Neural crest cell (in vitro differentiated cells): ENCODE measurements at places on chromosomes 3 and 15.
A peak's percentile ranks its signal among the peaks of the same experiment; 100 is the strongest.

DNA sequence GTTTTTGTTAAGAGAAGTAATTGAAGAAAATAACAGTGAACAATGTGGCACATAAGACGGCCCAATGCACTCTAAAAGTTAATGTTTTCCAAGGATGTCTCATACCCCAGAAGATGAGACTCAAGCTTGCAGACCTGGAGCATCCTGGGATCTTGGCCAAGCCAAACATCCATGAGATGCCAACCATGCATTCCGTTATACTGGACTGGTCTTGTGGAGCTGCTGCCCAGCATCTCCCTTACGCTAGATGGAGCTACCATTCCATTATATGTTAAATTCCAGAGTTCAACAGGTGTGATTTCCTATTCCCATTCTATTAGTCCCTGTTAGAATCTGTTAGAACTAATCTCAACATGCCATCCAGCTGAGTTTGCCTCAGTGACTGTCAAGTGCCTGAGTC lies 181.8 kb downstream of the PDCD6IP start:
- no peak for DNase-seq

DNA sequence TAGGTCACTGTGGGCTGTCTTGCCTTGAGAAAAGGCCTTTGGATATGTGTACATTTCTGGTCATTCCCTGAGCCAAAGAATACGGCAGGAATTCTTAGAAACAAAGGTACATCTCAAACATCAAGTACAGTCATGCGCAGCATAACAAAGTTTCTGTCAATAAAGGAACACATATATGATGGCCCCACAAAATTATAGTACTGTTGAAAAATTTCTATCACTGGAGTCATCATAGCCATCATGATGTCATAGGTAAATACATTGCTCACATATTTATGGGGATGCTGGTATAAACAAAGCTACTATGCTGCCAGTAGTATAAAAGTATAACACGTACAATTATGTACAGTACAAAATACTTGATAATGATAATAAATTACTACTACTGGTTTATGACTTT lies 38.9 kb upstream of the NECTIN3 start:
- no peak for DNase-seq

DNA sequence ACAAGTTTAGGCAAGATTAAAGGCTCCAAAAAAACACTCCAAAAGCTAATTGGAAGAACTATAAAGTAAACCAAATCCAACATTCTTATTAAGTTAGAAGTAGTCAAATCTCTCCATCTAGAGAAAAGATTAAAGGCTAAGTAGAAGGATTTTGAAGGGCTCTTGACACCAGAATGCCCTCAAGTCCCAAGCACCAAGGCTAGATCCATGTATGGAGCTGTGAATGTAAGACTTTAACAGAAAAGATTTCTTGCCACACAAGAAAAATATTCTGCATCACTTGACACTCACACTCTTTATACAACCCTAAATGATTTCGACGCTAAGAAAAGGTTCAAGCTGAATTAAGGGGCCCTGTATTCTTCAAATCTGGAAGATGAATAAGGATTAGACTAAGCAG lies 345.2 kb downstream of the VGLL3 start:
- no peak for DNase-seq

- no peak for DNase-seq
These were observed 8.5 kb downstream of the PDIA5 start for GRCh38 chr3:123075359-123075758.

DNA sequence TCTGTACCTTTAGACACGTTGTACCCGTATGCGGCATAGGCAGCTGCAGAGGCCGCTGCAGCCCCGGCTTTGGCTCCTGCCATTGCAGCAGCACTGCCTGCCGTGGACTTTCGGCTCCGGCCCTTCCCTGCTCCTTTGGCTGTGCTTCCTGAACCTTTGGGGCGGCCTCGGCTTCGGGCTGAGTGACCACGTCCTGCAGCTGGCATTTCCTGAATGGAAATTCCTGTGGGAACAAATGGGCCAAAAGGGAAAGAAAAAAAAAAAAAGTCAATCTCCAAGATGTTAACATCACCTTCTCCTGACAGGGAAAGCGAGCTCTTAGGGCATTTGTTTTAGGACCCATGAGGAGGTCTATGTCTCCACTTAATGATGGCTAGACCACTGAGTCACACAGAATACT lies 29.6 kb downstream of the CHAC1 start:
- DNase-seq, result no peak

GRCh38 chr15:73273181-73274002 lies 95.4 kb downstream of the HCN4 start:
- DNase-seq, result peak; percentile 48

GRCh38 chr15:68151277-68151676 lies 53.9 kb downstream of the CALML4 start:
- no peak for DNase-seq

DNA sequence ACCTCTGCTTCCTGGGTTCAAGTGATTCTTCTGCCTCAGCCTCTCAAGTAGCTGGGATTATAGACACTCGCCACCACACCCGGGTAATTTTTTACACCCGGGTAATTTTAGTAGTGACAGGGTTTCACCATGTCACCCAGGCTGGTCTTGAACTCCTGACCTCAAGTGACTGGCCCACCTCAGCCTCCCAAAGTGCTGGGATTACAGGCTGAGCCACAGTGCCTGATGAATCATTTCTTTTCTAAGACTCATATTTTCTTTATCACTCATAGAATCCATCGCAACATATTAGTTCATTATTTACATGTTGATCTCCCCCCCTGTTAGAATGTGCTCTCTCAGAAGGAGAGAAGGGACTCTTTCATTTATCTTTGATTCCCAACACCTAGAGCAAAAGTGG lies 109.5 kb upstream of the PTPRG start:
- no peak for DNase-seq

DNA sequence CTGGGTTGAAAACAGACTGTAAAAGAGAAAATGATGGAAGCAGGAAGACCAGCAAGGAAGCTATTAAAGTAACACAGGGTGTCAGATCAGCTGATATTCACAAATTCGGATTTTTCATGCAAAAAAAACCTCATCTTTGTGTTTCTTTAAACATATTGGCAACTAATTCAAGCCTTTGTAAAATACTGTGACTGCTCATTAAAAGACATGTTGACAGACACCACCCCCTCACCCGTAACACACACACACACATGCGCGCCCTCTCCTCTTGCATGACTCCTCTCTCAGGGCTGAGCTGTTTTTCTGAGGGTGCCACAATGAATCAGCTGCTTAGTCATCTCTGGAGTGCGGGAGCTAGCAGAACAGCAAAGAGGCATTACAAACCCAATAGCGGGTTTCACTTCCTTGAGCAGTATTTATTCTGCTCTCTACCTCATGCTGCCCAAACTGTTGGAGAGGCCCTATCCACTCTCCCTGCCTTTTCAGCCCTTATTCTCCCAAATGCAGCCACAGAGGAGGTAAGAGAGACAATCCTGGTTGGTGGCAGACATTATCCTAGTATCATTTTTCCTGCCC lies 35.8 kb upstream of the CCDC80 start:
- no peak for DNase-seq

DNA sequence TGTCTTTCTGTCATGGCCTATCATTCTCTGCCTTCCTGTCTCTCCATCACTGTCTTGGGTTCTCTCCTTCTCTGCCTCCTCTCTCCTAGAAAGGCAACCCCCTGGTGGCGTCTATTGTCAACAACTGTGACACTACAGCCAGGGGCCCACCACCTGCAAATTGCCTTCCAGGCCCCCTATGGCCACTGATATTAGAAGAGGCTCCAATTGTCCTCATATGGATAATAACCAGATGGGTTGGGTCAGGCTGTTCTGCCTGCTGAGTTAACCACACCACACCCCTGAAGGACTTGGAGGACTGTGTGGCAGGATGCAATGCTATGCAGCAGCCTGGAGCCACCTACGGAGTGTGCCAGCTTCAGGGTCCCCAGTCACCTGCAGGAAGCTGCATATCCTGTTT lies 665.0 kb downstream of the NTRK3 start:
- no peak for DNase-seq

DNA sequence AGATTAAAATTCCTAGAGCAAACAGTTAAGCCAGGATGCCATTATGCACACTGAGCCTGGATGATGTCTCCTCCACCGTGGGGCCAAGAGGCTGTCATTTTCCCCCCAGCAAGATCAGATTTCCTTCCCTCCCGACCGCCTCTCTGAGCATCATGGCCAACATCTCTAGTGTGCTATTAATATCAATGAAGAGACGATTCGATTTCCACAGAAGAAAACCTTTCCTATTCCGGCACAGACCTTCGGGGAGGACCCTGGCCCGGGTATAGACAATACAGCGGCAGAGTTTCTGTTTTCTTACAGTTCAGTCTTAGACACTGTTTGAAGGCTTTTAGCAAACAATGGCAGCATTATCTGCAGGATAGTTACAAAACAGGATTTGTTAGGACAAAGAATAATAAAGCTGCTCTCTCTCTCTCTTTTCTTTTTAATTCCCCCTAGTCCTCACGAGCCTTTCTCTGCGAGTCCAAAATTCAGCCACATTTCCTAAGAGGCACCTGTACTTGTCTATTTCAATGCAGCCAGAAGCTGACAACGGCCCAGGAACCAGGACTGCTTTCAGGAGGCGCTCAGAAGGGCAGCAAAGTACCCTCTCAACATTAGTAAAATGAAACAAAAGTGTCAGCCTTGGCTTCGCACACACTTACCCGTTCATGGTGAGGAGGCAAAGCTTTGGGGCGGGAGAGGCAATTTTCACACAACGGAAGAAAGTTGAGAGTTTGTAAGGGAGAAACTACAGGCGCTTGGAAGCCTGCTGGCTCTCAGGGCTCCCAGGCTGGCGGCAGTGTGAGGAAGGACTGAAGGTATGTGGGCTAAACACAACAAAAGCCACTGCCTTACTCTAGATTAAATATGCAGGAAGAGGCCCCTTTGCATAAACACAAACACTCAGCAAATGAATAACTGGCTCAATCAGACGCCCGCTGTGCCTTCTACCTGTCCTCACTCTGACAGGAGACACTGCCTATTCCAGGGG lies 278.0 kb downstream of the FOXP1 start:
- DNase-seq, result peak; percentile 16

- no peak for DNase-seq
These were observed 129.7 kb upstream of the PRICKLE2 start for GRCh38 chr3:64354956-64355355.

- DNase-seq, result no peak
These were observed 137.2 kb downstream of the PPM1L start for GRCh38 chr3:160893207-160893606.

DNA sequence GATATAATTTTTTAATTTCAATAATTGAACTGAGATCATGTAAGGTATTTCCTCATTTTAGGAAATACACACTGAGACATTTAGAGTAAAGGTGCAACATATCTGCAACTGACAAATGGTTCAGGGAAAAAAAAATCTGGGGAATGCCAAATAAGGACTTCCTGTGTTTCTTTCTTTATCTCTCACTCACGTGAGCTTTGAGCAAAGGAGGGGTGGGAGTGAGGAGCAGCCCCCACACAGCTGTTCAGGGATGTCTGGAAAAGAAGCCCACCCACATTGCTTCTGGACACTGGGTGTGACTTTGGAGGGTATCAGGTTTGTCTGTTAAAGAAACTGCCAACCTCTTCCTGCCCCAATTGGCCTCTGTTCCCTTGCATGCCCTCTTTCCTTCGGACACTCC lies 5.6 kb upstream of the TP63 start:
- DNase-seq, result no peak

GRCh38 chr3:115616461-115616860 lies 6.8 kb upstream of the GAP43 start:
- DNase-seq, result no peak

DNA sequence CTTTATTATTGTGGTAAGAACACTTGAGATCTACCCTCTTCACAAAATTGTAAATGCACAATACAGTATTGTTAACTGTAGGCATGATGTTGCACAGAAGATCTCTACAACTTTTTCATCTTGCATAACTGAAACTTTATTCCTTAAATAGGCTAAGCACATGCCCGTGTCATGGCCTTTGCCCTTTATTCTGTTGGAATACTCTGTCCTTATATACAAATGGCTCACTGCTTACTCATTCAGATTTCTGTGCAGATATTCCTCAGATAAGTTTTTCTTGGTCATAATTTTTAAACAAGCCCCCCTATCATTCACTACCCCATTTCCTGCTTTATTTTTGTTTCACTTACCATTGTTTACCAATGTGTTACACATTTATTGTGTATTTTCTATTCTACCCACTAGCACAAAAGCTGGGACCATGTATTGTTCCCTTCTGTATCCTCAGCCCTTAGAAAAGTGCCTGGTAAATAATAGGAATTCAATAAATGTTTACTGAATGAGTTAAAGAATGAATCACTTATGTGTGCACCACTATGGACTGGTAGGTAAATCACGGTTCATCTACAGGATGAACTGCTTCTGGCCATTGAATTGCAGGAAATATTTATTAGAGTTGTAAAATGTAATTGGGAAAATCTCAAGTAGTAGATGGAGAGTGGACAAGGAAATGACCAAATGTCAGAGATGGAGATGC lies 151.0 kb downstream of the CPNE4 start:
- no peak for DNase-seq

- DNase-seq, result no peak
These were observed 7.8 kb upstream of the NUP210 start for GRCh38 chr3:13427662-13428603.

GRCh38 chr3:187014417-187014864 lies 84.1 kb downstream of the ST6GAL1 start:
- no peak for DNase-seq

DNA sequence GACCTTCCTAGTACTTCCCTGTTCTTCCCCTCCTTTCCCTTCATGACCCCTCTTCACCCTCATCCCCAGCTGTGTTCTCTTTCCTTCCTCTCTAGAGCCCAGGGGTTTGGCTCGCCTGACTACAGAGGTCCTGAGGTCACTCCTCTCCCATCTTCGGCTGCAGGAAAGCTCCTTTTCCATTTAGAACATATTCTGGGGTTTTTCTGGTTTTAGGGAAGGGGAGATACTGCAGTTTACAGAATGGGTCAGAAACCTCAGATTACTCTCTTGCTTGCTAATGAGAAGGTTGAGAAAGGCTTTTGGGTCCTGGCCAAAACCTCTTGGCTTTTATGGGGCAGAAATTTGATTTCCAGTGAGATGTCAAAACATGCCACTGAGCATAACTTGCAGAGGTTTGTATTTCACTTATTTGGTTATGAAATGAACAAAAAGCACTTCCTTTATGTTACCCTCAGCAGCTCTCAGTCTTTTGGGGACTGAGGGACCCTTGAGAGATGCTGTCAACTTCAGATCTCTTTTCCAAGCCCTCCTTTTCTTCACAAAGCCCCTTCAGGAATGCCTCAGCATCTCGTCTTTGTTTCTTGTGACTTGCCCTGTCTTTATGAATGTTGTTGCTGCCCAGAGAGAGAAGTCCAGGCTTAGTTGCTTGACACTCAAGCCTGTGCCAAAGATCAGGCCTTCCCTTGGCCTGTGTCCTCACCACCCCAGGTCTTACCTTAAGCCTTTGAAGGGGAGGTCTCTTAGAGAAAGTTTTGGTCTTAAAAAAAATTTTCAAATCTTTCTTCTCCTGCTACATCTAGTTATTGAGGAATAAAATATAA lies 121.7 kb upstream of the TPM1 start:
- no peak for DNase-seq

GRCh38 chr15:76861815-76862397 lies 43.2 kb downstream of the SCAPER start:
- DNase-seq, result no peak
